ENCODE measurements at places on chromosomes 4 and X. TPM values are rescaled to one million over a fixed set of nuclear protein-coding genes. Genes with fewer than 3 reads are reported as not detected.

DNA sequence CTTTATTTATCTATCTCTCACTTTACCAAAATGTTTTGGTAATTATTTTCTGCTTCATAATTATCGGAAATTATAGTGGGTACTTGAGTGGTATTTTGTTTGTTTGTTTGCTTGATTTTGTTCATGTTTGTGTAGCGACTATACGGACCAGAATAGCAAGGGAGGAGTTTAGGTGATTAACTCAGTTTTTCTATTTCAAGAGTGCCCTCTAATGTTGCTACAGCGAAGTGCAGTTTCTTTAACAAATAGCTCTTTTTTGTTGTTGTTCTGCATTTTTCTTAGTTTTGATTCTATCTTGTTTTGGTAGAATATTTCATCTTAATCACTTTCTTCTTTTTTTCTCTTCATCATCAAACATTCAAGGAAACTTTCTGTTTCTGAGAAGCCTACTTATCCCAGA is 40.8 kb upstream of the QRFPR start:
- no peak for DNase-seq

GRCh38 chrX:133923113-133923512 is 62.3 kb downstream of the GPC3 start:
- DNase-seq, result no peak

DNA sequence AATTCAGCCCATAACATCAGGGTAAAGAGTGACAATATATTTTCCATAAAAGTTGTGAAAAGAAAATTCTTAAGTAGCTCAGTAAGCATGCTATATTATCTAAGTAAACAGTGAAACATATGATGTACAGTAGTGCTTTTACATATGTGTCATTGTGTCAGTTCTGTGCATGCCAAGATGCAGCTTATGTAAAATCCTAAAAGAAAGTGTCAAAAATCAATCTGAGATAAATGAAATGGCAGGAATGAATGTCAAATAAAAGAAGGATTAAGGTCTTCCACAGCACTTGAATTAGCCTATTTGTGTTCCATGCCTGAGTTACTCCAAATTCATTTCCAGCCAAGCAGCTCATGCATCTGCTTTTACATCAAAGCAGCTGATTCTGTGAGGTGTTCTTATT is 452.7 kb upstream of the HS3ST1 start:
- no peak for DNase-seq

DNA sequence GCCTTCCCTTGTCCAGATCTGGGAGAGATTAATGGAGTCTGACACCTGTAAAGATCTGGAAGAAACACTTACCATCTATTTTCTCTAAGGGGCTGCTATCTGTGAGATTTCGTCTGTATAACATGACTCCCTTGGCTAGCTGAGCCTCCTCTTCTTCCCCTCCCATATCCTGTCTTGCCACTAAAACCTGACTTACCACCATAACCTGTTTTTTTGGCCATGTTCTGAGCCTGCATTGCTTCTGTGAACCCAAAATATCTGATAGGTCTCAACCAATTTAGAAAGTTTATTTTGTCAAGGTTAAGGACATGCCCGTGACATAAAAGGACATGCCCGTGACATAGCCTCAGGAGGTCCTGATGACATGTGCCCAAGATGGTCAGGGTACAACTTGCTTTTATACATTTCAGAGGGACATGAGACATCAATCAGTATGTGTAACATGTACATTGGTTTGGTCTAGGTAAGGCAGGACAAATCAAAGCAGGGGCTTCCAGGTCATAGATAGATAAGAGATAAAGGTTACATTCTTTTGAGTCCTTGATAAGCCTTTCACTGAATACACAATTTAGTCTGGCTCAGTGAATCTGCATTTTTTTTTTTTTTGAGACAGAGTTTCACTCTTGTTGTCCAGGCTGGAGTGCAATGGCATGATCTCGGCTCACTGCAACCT is 11.4 kb downstream of the MGST2 start:
- no peak for DNase-seq

GRCh38 chrX:68647156-68647957 is at the start of gene STARD8:
Gene STARD8 (plus strand): TSS chrX:68647666. CDS start chrX:68647883, 217 bp downstream.
- peak; percentile 34 for DNase-seq

DNA sequence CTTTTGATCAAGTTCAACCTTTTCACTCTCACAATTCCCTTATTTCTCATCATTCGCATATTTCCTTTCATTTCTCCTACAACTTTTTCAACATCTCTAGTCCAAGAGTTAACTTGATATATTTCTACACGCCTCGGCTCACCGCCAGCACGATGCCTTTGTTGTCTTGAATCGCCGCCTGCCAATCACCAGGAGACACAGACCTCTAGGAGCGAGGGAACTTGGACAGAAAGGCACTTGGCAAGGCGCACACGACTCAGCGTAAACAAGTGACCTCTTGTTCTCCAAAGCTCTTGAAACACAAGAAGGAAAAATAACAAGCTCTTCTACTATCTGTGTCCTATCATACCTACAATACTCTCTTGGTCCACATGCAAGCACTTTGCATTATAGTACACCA is 27.1 kb upstream of the RBMX start:
- DNase-seq, result no peak

DNA sequence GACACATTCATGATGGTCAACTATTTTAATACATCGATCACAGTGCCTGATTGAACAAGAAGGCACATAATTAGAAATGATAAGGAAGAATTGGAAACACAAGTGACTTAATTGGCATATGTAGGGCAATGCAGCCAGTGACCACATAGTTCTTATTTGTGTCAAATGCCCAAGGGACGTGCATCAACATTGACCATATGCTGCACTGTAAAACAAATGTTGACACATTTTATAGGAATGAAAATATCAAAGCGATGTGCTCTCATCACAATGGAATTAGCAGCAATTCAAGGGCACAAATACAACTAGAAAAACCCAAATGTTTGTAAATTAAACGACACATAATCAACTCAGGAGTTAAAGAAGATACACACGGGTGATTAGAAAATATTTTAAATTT is 948.3 kb upstream of the PRKX start:
- DNase-seq, result no peak

- DNase-seq, result no peak
Measured at GRCh38 chr4:7845493-7846128, 94.0 kb downstream of the AFAP1 start.

- no peak for DNase-seq
Measured at GRCh38 chrX:105981772-105982485, 56.6 kb downstream of the SERPINA7 start.

MAB21L2 gene
- polyA plus RNA-seq, result not detected

MAML3 gene
- polyA plus RNA-seq, result 0.57 TPM

SLC7A11 gene
- 18.7 TPM for polyA plus RNA-seq

RBMXL3 gene
- polyA plus RNA-seq, result not detected

All from mammary epithelial cell (primary cell).